ENCODE measurements at places on chromosomes 5 and 9. TPM values are rescaled to one million over a fixed set of nuclear protein-coding genes. Genes with fewer than 3 reads are reported as not detected.

Gene MFAP3
- 44.1 TPM for total RNA-seq

Gene GRIA1
- not detected for total RNA-seq

Gene CEL
- 1.6 TPM for total RNA-seq

Gene GADD45G
- 15.2 TPM for total RNA-seq

Gene CCDC187
- total RNA-seq, result 0.35 TPM

Gene PCAT7
- total RNA-seq, result 1.8 TPM

Data from Peyer's patch (tissue), 4 donors.